ENCODE measurements at places on chromosomes 1 and 21. TPM values are rescaled to one million over a fixed set of nuclear protein-coding genes. Genes with fewer than 3 reads are reported as not detected.

Gene TFF2
- not detected for total RNA-seq

GRCh38 chr1:201022820-201023516 is 546 bp downstream of the KIF21B start:
- no peak for DNase-seq

Gene CFHR2
- not detected for total RNA-seq

GRCh38 chr21:21860888-21861287 is 862.7 kb downstream of the NCAM2 start:
- DNase-seq, result peak; percentile 40

Gene PRRX1
- total RNA-seq, result 65.4 TPM

DNA sequence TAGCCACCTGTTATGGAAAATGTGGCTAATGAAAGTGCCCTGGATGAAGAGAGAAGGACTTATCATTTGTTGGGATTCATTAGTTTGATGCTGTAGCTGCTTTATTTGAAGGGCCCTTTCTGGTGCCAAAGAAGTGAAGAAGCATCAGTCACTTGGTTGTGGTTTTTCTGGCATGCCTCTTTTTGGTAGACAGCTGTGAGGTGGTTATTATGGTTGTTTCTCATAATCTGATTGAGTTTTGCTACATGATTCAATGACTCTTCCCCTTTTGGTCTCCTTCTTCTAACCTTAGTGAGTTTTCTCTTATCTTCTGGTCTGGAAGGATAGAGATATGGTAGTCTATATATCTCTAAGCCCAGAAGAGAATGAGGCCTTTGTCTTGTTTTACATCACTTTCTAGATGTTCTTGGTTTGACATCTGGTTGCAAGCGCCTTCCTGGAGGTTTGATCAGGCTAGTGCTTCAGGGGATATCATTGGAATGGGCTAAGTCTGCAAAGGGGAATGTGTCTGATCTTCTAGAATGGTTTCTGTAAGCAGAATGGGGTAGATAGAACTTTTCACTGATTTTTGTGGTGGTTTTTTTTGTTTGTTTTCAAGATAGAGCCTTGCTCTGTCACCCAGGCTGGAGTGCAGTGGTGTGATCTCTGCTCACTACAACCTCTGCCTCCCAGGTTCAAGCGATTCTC is 26.0 kb downstream of the ARID1A start:
- no peak for DNase-seq
